ENCODE measurements at places on chromosomes 5 and 9.
A peak's percentile ranks its signal among the peaks of the same experiment; 100 is the strongest.

DNA sequence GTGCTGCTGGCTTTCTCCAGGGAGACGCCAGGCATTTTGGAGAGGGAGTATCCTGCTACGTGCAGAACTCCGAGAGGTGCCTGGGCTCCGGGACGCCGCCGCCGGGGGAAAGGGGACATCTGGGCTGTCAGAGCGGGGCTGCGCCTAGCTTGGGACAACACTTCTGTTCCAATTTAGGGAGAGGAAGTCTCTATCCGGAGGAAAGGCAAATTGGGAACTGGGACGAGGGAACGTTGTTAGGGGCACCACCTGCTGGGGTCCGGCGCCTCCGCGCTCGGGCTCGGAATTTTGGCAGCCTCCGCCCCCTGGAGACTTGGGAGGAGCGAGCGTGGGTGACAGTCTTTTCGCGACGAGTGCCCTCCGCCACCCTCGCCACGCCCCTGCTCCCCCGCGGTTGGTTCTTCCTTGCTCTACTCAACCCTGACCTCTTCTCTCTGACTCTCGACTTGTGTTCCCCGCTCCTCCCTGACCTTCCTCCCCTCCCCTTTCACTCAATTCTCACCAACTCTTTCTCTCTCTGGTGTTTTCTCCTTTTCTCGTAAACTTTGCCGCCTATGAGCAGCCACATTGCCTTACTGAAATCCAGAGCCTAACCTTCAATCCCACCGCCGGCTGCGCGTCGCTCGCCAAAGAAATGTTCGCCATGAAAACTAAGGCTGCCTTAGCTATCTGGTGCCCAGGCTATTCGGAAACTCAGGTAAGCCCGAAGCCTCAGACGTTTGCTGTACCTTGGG, 1.6 kb downstream of the TSLP start:
- DNase-seq, result no peak

- no peak for DNase-seq
These were observed 89.8 kb downstream of the ANKRD55 start for GRCh38 chr5:56143373-56143714.

GRCh38 chr9:129398101-129398960, 220.3 kb upstream of the IER5L start:
- DNase-seq, result no peak

DNA sequence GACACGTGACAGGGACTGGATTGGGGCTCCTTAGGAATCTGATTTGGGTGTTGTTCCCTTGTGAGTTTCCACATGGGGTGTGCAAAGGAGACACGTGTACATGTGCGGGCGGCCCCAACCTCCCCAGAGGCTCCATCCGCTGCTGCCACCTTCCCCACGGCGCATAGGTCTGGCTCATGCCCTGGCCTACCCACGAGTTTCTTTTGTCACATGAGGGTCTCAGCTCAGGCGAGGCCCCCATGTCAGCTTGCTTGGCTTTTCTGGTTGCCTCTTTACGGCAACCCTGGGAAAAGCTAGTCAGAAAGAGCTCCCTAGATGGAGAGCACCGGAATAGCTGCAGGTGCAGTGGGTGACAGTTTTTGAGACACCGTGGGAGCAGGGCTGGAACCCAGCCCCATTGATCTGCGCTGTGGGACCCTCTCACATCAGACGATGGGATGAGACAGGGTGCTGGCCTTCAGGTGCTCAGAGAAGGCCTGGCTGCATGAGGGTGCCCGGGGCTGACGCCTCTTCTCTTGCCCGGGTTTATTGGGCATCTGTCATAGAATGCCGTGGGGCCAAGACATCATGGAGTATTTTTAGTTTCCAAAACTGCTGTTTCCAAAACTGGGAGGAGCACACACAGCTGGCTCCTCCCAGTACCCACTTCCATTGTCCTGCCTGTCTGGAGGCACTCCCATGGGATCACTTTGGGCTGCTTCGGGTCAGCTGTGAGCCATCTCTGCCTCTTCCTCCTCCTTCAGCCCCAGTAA, 107.8 kb downstream of the WNK2 start:
- DNase-seq, result no peak

GRCh38 chr5:138752341-138752950, 779 bp upstream of the CTNNA1 start:
- DNase-seq, result peak; percentile 45

- DNase-seq, result no peak
These were observed 99.4 kb downstream of the RMI1 start for GRCh38 chr9:84079994-84080393.

DNA sequence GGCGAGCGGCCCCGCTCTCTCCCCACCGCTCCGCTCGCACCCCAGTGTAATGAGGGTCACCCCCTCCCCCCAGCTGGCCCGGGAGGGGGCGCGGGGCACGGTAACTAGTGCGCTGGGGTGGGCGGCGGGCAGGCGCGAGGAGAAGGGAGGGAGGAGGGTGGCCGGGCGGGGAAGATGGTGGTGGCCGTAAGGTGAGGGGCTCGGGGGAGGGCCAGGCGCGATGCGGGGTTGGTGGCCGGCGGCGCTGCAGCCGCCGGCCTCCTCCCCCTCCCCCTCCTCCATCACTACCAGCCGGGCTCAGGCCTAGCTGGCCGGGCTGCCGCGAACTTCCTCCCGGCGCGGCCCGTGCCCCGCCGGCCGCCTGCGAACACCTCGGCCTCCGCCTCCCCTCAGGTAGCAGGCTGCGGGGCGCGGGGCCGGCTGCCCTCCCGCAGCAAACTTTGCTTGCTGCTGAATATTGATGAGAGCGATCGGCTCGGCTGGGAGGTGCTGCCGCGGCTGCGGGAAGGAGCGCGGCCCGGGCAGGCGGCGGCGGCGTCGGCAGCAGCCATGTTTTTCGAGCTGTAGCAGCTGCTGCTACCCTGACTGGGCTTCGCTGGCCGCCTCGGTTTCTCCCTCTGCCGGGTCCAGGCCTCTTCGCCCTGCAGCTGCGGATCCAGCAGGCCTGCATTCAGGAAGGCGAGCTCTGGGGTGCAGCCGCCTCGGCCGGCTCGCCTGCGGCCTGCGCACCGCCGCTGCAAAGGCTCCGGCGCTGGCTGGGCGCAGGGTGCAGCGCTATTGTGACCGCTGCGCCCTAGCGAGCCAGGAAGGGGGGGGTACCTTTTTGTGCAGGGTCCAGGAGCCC, 502 bp downstream of the NSD1 start:
- peak; percentile 35 for DNase-seq

DNA sequence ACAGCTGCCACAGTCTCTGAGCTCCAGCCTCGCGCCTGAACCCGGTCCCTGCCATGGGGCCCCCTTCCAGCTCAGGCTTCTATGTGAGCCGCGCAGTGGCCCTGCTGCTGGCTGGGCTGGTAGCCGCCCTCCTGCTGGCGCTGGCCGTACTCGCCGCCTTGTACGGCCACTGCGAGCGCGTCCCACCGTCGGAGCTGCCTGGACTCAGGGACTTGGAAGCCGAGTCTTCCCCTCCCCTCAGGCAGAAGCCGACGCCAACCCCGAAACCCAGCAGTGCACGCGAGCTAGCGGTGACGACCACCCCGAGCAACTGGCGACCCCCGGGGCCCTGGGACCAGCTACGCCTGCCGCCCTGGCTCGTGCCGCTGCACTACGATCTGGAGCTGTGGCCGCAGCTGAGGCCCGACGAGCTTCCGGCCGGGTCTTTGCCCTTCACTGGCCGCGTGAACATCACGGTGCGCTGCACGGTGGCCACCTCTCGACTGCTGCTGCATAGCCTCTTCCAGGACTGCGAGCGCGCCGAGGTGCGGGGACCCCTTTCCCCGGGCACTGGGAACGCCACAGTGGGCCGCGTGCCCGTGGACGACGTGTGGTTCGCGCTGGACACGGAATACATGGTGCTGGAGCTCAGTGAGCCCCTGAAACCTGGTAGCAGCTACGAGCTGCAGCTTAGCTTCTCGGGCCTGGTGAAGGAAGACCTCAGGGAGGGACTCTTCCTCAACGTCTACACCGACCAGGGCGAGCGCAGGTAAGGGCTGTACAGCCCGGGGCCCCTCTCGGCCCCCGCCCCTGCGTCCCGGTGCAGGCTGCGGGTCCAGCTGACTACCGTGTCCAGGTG, 509 bp downstream of the LVRN start:
- no peak for DNase-seq

DNA sequence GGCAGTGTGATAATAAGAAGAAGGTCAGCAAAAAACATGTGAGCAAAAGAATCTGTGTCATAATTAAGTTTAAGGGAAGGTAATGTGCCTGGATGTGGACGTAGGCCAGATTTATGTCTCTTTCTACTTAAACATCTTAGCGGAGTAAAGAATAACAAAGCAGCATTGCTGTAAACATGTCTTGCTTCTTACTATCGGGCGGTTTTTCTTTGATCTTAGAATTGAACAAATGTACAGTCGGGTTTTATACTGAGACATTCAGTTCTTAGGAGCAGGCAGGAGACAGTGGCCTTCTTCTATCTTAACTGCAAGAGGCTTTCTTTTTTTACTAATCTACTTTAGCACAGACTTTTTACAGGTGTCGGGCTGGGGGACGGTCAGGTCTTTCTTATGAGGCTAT, 40.4 kb upstream of the FLT4 start:
- no peak for DNase-seq

GRCh38 chr9:91177661-91178280, 183.9 kb downstream of the AUH start:
- no peak for DNase-seq

- no peak for DNase-seq
These were observed 346.9 kb downstream of the ZNF608 start for GRCh38 chr5:124399426-124399961.

DNA sequence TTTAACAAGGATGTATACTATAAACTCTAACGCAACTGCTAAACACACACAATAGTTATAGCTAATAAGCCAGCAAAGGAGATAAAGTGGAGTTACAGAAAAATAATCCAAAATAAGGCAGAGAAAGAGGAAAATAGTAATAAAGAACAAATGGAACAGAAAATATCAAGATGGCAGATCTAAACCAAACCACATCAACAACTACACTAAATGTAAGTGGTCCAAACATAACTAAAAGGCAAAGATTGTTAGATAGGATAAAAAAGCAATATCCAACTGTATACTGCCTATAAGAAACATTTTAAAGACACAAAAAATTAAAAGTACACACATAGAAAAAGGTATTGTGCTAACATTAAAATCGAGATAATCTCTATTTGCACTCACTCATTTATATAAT, 5.6 kb upstream of the COL23A1 start:
- no peak for DNase-seq

DNA sequence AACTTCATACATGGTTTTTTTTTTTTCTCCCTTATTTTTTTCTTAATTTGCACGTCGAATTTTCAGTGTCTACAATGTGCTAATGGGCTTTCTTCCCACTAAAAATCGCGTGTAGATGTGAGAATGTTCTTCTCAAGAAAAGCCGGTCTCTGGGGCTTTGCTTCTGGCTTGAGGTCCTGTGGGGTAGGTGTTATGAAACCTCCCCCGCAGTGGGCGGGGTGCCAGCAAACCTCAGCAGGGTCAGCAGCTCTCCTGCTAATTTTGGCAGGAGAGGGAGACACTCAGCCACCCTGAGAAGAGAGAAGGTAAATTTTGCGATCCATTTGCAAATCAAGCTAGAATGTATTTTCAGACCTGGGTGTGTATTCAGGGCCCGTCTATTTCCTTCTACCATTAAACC, 59.9 kb downstream of the NPR3 start:
- DNase-seq, result no peak

GRCh38 chr9:82382887-82383616, 394.5 kb downstream of the SPATA31D1 start:
- no peak for DNase-seq

GRCh38 chr5:75363726-75364495, 26.9 kb downstream of the HMGCR start:
- peak; percentile 21 for DNase-seq

- no peak for DNase-seq
These were observed 59.1 kb upstream of the CAMK4 start for GRCh38 chr5:111165058-111165457.

DNA sequence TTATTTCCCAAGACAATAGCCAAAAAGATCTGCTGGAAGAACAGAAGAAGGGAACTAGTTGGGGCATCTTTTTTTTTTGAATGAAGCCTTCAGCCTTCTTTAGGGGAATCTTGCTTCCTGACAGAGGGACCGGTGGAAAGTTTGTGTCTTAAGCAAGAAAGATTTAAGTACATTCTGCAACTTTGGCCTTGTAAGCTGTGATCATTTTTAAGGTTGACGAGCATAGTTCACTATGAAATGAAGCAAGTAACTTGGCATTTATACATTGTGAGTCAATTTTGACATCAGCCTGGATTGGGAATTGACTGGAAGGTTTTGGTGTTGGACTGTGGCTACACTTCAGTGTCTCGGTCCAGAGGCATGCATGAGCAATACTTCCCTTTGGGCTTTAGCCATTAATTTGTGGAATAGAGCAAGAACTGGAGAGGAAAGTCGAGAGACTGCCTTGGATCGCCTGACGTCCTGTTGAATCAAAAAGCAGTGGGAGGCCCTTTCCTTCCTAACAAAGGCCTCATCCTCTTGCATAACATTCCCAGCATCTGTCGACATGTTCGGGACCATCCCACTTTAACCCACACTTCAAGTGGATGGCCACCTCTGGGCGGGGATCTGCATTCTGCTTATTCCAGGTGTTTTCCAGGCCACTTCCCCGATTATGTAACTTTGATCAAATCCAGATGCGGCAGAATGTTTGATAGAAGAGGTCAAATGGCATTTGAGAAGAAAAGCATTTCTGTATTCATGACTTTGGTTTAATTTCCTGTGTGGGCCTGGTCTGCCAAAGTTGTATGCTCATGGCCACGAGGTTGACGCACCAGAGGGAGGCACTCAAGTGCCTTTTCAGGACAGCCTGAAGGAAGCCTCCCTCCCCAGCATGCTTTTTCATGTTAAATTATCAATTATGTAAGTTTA, 12.5 kb downstream of the ABL1 start:
- DNase-seq, result peak; percentile 97

DNA sequence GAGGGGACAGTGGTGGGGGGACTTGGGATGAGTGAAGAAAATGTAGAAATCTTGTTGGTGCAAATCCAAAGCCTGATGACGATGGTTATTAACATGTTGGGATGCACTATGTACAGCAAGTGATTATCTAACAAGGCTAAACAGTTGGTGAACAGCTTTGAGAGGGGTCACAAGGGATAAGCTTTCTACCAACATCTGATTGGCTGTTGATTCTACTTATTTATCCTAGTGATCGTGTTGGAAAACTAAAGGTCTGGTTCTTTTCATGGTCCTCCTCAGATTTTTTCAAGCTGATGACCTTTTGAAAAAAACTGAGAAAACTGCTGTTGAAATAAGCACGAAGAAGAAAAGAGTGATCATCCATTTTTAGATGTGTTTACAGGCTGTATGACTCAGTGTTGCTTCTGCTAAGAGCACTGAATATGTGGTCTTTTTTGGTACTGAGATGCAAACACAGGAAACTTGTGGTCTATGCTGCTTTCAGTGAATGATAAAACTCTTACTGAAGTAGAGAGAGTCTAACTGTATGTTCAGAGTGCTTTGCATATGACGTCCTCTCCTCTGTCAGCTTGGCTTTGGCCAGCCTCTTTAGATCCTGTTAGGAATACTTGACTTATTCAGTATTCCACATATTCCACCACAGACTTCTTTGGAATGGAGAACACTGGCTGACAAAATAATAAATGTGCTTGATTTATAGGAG, 174.8 kb downstream of the SLF1 start:
- peak; percentile 60 for DNase-seq

- no peak for DNase-seq
These were observed 324.3 kb upstream of the RFX3 start for GRCh38 chr9:3850098-3850497.

All from muscle of back (tissue), 13 donors.